Spleen (tissue), 13 donors: ENCODE measurements at places on chromosomes 2 and 18. TPM values are rescaled to one million over a fixed set of nuclear protein-coding genes. Genes with fewer than 3 reads are reported as not detected.

DNA sequence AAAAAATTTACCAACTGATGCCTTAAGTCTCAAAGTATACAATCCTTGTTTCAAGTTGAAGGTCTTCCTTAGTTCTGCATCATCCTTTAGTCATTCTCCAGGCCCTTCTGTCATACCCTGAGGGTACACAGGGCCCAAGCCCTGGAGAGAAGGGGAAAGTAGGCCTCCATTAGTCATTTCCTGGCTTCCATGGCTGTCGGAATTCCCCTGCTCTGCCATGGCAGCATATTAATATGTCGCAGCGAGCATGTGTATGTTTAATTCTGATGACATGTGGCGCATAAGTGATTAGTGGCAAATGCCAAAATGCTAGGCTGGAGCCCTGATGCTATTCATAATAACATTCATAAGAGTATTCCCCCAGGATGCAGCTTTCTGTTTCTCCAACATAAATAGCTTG lies 22.1 kb downstream of the GPR39 start:
- H3K27me3 ChIP-seq: no peaks in the 10 kb centered on the region
- DNase-seq: no peak
- no peaks in the 10 kb centered on the region for H3K36me3 ChIP-seq
- no peak overlapping the region for H3K27ac ChIP-seq
- no peak overlapping the region for H3K4me3 ChIP-seq

DNA sequence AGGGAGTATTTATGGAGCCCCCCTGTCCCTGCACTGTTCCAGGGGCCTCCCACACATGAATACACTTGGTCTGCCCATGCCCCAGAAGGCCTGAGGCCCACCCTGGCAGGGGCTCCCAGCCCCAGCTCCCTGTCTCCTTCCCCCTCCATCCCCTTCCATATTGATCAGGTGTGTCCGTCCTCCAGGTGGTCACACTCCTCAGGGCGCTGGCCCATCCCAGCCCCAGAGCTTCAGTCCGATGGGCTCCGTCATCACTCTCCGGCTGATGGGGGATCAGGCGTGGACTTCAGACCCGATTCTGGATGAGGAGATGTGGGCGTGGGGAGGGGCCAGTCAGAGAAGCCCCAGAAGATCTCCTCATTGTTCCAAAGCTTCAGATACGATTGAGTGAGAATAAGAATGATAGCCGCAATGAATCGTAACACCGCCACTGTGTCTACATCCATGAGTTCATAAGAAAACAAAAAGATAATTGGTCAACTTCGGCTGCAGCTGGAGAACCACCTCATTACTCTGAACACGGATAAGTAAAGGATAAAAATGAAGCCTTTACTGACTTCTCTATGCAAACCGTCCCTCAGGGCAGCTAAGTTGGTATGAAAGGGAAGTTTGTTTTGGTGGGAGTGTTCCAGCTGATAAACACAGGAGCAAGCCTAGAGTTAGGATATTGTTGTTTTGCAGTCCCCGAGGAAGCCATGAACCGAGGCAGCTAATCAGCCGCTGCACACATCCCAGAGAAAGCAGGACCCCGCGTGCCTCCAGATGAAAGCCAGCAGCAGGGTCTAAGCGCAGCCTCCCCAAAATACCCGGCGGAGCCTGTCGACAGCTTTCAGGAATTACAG lies 279.5 kb downstream of the NDUFA10 start:
- no peak overlapping the region for H3K27ac ChIP-seq
- no peaks in the 10 kb centered on the region for H3K4me1 ChIP-seq
- no peaks in the 10 kb centered on the region for H3K27me3 ChIP-seq
- no peak for DNase-seq
- no peaks in the 10 kb centered on the region for H3K36me3 ChIP-seq

FBXO36 gene
- total RNA-seq: 2.6 TPM

SNTG2 gene
- total RNA-seq: 13.2 TPM

GRCh38 chr18:45413180-45413836 lies 202.0 kb upstream of the SLC14A2 start:
- no peak for DNase-seq
- no peak overlapping the region for H3K4me3 ChIP-seq
- no peaks in the 10 kb centered on the region for H3K4me1 ChIP-seq
- no peaks in the 10 kb centered on the region for H3K27me3 ChIP-seq
- H3K36me3 ChIP-seq: no peaks in the 10 kb centered on the region

GRCh38 chr2:125696560-125696959 lies 959.4 kb upstream of the GYPC start:
- no peak overlapping the region for H3K27ac ChIP-seq
- no peak overlapping the region for H3K4me3 ChIP-seq
- no peaks in the 10 kb centered on the region for H3K4me1 ChIP-seq

DNA sequence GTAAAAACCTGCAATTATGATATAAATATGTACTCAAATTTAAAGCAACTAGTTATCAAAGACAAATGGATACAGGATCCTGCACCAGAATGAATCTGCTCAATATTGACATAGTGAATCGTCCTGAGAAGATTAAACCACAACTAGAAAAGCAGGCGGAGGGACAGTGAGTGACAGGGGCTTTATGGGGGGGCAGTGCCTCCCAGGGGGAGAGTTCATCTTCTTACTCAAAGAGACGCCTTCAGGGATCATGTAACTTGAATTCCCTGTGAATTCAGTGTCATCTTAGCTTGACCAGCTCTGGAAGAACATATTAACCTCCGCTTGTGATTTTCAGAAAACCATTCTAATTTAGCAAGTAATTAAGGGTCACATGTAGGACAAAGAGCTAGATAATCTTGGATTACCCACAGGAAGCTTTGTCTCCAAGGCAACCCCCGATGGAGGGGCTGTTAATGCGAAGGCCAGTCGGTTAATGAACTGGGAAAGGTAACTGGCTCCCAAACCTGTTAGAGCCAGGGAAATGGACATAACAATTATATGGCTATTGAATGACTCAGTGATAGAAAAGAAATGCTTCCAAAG lies 17.4 kb upstream of the LMAN1 start:
- H3K4me3 ChIP-seq: no peak overlapping the region
- no peaks in the 10 kb centered on the region for H3K4me1 ChIP-seq
- peaks cover 3% of the 10 kb centered on the region for H3K27me3 ChIP-seq

GRCh38 chr2:66585587-66585986 lies 150.7 kb downstream of the MEIS1 start:
- no peak overlapping the region for H3K27ac ChIP-seq
- peaks cover 10% of the 10 kb centered on the region for H3K4me1 ChIP-seq
- DNase-seq: no peak
- no peaks in the 10 kb centered on the region for H3K36me3 ChIP-seq

- no peak overlapping the region for H3K27ac ChIP-seq
- no peak overlapping the region for H3K4me3 ChIP-seq
- DNase-seq: no peak
- H3K36me3 ChIP-seq: no peaks in the 10 kb centered on the region
- peaks cover 6% of the 10 kb centered on the region for H3K4me1 ChIP-seq
These were observed 323.4 kb upstream of the PKDCC start for GRCh38 chr2:41724465-41724864.

RAX gene
- not detected for total RNA-seq

COL5A2 gene
- 19.7 TPM for total RNA-seq

GRCh38 chr18:5431836-5432575 lies 111.8 kb downstream of the EPB41L3 start:
- no peaks in the 10 kb centered on the region for H3K4me1 ChIP-seq
- H3K27ac ChIP-seq: no peak overlapping the region
- DNase-seq: no peak
- H3K4me3 ChIP-seq: no peak overlapping the region
- H3K36me3 ChIP-seq: no peaks in the 10 kb centered on the region

STARD6 gene
- total RNA-seq: not detected

GRCh38 chr2:105744091-105744908 lies 412 bp upstream of the NCK2 start:
- H3K4me1 ChIP-seq: peaks cover 43% of the 10 kb centered on the region
- peak overlapping the region; percentile 90 for H3K27ac ChIP-seq
- no peaks in the 10 kb centered on the region for H3K36me3 ChIP-seq
- DNase-seq: peak; percentile 94
- peak overlapping the region; percentile 77 for H3K4me3 ChIP-seq

DNA sequence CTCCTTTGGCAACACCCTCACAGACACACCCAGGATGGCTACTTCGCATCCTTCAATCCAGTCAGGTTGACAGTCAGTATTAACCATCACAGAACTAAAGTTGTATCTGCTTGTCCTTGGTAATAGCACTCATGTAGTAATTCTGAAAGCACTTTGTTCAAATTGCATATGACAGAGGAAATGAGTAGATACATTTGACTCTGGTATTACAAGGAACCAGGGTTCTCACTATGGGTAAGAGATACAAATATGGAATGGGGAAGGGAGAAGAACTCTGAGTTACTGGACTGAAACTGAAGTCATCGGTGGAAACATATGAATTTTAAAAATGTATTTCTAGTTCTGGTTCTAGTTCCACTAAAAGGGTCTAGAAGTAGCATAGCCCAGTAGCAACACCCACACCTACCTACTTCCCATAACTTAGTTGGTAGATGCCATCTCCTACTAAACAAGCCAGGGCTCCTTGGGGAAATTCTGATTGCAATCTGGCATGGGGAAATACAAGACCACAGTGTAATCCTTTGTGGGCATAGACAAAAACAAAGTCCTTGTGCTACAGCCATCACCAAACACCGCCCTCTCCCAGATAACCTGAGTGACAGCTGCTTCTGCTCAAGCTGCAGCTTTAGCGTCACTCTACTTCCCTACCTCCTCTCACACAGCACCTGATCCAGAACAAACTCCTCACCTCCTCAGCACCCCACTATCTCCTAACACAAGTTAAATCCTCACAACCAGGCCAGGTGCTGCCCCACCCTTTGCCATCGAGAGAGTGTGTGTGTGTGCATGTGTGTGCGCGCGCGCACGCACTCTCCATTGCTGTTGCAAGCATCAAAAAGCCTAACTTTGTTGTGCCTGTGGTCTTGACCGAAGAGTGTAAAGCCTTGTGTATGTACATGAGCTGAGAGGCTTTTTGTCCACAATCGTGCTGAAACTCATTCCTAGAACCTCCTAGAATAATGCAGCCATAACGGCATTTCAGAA lies 31.4 kb upstream of the CD226 start:
- H3K27ac ChIP-seq: no peak overlapping the region
- H3K4me1 ChIP-seq: peaks cover 4% of the 10 kb centered on the region
- DNase-seq: no peak
- H3K27me3 ChIP-seq: no peaks in the 10 kb centered on the region

- H3K4me3 ChIP-seq: no peak overlapping the region
- no peaks in the 10 kb centered on the region for H3K36me3 ChIP-seq
- DNase-seq: peak; percentile 80
- peak overlapping the region; percentile 90 for H3K27ac ChIP-seq
- peaks cover 65% of the 10 kb centered on the region for H3K4me1 ChIP-seq
- no peaks in the 10 kb centered on the region for H3K27me3 ChIP-seq
These were observed 90.2 kb downstream of the ZFP36L2 start for GRCh38 chr2:43136011-43136799.

DHX57 gene
- 20.5 TPM for total RNA-seq
